Left kidney (tissue), 8 donors: ENCODE measurements at places on chromosomes 12 and 14.

DNA sequence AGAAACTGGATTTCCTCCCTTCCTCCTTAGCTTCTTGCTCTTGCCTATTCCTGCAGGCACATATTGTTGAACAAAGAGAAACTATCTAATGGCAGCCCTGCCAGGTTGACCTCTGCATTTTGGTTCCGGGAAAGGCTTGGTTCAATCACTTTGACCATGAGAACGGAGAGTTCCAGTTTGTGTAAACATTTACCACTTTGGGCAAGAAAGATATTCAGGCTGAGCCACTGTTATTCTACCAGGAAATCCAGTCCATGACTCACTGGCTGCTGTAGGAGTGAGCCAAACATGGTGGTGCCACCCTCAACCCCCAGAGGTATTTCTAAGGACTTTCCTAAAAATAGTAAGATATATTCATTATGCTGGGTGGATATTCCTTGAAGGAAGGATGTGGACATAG, 242.2 kb upstream of the OR4E1 start:
- DNase-seq: no peak

- no peak for DNase-seq
Observed at GRCh38 chr12:22257100-22257499, 77.4 kb downstream of the ST8SIA1 start.

GRCh38 chr12:2360630-2361170, 307.9 kb downstream of the CACNA1C start:
- DNase-seq: no peak

- DNase-seq: no peak
Observed at GRCh38 chr12:55652352-55652751, 15.7 kb downstream of the OR10P1 start.

GRCh38 chr14:95507174-95507573, 9.3 kb downstream of the SYNE3 start:
- no peak for DNase-seq

GRCh38 chr12:93178154-93178878, 199.4 kb upstream of the NUDT4 start:
- DNase-seq: no peak

GRCh38 chr12:19065871-19066270, 63.7 kb upstream of the PLEKHA5 start:
- DNase-seq: no peak
